ENCODE measurements at places on chromosomes 13 and 19. TPM values are rescaled to one million over a fixed set of nuclear protein-coding genes. Genes with fewer than 3 reads are reported as not detected.

DNA sequence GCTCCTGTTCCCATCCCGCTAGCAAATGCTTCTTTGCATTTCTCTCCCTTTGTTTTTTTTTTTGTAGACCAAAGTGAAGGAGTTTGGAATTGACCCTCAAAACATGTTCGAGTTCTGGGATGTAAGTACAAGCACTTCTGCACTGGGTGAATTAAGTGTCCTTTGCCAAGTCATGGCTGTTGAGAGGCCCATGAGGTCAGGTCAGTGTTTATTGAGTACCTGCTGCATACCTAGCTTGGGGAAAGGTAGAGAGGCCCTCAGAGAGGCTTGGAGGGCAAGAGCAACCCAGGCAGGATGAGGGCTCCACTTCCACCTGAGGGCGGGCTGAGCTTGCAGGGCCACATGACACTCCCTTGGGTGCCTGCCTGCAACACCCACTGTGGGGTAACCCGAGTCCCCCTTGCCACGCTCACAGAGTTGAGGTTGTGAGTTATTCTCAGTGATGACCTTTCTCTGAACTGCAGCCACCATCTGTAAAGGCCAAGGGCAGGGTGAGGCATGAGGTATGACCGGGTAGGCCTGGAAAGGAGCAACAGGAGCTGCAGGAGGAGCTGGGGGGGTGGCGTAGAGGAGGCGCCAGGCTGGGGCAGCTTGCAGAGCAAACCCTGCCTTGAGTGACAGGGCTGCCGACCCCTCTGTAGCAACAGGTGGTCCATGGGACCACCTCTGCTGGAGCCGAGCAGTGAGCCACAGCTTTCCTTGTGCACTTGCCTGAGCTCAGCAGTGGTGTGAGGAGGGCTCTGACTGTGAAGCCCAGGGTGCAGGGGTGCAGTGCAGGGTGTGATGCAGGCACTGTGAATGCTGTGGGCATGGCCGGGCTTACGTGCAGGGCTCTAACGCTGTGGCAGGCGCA is 16.6 kb downstream of the GPI start:
- DNase-seq, result no peak

DNA sequence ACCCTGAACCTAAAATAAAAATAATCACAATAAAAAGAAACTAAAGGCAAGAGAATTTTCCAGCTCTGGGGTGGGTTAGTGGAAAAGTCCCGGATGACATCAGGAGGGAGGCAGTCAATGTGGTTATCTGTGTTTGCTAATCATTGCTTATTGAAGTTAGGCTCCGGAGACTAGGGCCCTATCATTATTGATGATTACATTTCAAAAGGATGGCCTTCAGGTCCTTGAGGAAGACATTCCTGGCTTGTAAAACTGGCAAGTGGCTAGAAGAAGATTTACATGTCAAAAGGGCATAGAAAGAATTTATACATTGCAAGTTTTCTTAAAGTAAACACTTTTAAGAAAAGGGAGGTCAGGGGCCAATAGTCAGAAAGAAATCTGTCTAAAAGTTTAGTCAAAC is 123.4 kb downstream of the POSTN start:
- peak; percentile 50 for DNase-seq

- no peak for DNase-seq
Measured at GRCh38 chr13:32116210-32116609, 84.6 kb downstream of the FRY start.

Gene CEACAM7
- total RNA-seq, result not detected

- DNase-seq, result peak; percentile 49
Measured at GRCh38 chr13:29771247-29771646, 79.2 kb downstream of the UBL3 start.

DNA sequence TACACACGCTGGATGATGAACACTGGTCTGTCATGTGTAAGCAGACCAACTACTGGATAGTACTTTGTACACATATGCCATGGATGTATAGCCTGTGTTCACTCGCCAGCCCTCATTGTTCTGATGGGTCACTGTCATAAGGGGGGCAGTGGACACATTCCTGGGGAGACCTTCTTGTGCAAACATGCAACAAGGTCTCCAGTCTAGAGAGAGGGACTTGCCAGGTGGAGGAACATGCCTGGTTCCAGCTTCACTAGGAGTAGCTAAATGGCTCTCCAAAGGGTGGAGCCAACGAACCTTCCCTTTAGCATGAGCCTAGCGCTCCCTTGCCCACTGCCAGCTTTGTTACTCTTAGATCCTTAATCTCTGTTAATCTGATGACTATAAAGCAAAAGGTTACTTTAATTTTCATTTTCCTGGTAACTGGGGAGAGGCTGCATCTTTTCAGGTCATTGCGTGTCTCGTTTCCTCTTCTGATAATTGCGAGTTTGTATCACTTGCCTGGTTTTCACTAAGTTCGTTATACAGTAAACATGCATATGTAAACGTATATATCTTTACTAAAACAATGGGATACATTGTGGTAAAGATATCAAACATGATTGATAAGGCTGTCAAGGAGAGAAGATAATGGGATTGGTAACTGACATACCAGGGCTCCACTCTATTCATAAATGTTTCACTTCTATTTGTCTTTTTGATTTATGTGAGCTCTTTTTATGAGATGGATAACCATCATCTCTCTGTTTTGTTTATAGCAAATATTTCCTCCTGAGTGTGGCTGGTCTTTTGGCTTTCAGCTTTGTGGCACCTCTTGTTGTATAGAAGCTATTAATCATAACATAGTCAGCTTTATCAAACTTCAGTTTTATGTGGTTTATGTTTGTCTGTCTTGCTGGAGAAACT is 235.2 kb upstream of the SGCG start:
- no peak for DNase-seq

- DNase-seq, result no peak
Measured at GRCh38 chr13:95708811-95709500, 32.0 kb downstream of the DNAJC3 start.

Data from IMR-90 (cell line).